ENCODE measurements at places on chromosomes 11 and 22. TPM values are rescaled to one million over a fixed set of nuclear protein-coding genes. Genes with fewer than 3 reads are reported as not detected.

Gene CARD10
- total RNA-seq, result 18.8 TPM

DNA sequence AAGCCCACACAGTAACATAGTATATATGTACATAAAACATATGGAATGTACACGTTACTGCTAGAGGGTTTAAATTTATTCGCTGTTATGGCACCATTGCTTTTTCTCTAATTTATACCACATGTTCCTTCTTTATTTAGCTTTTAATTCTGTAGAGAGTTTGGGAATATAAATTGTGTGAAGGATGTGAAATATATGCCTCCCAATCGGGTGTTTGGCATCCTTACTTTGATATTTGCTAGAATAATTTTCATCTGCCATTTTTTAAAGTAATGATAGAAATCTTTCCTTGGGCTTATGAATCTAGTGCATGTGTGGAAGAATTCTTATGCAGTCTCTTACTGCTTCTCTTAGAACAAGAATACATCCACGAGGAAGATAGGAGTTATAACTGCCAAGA is 509.8 kb upstream of the RAG2 start:
- no peak for DNase-seq

GRCh38 chr11:17734418-17734911 is at the start of gene KCNC1:
KCNC1 (plus strand) TSS chr11:17734781; CDS start chr11:17736003, 1,222 bp downstream.
- no peak for DNase-seq

DNA sequence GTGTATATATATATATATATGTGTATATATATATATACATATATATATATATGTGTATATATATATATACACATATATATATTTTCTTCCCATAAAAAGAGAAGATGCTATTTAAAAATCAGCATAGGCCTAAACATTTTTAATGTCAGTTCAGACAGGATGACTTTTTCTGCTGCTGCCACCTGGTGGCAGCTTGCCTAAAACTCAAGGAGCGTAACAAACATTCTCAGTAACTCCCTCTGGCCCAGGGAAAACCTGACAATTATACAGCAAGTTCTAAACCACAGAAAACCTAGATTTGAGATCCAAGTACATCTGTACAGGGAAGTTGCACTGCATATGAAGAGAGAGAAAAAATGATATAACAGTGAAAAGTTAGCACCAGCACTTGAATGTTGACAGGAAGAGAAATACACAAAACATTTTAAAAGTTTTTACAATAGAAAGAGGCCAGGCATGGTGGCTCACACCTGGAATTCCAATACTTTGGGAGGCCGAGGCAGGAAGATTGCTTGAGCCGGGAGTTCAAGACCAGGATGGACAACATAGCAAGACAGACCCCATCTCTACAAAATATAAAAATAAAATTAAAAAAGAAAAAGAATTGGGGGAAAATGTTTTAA is 16.6 kb downstream of the OR8A1 start:
- no peak for DNase-seq

DNA sequence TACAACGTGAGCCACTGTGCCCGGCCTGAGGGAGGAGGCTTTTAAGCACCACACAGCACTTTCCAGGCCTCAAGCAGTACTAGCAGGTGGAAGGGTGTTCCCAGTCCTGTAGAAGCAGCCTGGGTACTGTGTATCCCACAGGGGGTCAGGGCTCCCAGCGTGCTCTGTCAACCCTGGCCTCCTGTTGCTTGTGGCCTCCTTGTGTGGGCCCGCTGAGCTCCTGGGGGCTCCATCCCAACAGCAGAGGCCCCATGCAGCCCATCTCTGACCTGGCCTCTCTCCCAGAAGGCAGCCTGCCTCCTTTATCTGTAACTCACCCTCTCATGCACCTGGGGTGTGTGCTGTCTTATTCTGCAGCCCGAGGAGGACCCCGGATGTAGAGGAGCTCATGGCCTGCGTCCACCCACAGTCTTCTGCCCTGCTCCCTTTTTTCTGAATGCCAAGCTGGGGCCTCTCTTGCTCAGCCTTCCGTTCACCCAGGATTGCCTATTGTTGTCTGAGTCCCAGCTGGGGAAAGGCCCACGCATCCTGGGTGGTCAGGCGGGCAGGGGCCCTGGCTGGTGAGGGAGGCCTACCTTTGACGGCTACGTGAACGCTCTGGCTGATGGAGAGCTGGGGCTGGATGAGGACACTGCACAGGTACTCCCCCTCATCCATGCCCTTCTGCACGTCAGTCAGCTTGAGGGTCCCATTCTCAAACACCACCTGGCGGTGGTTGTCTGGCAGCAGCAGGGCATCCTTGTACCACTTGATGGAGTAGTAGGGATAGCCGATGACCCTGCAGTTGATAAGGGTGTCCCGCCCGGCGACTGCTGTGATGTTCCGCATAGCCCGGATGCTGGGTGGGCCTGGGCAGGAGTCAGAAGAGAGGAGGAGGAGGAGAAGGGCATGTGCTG is 188.5 kb downstream of the CEP164 start:
- no peak for DNase-seq

Gene OLFML1
- total RNA-seq, result 6.5 TPM

GRCh38 chr22:46964773-46965550 is 202.5 kb downstream of the TBC1D22A start:
- no peak for DNase-seq

- no peak for DNase-seq
Measured at GRCh38 chr11:101567071-101567470, 16.7 kb downstream of the TRPC6 start.

Gene APLNR
- 1.4 TPM for total RNA-seq

DNA sequence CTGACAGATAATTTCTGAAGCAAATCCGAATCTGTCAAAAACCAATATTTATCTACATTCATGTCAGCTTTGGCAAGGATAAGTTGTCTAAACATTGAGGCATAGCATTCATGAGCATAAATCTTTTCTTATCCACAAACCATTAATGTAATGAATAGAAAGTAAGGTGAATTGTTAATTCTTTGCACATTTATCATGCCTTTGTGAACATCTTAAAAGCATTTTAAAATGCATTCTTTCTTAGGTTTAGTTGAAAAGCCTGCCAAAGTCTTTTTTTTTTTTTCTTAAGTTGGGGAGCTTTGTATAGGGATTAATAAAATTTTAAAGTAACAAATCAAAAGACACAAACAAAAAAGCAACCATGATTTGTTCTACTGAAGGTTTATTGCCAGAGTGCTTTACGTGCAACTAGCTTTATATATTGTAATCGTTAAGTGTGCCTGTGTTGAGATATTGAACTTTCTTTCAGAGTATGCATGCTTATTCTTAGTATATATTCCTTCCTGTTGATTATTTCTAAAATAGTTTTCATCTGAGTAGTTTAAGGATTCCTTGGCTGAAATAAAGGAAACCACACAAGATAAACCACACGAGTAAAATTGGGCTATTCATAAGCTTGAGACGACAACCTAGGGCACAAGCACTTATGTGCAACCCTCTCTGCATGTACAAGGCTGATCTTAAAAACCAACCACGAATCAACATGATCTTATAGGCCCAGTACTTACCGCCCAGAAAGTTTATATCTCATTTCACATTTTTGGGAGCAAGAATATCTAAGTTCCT is 1110.9 kb upstream of the CNTN5 start:
- DNase-seq, result no peak

Measured in omental fat pad (tissue), 4 donors.